Motor neuron (in vitro differentiated cells): ENCODE measurements at places on chromosomes 4 and X. TPM values are rescaled to one million over a fixed set of nuclear protein-coding genes. Genes with fewer than 3 reads are reported as not detected.

Gene ALPK1
- total RNA-seq = 3.6 and 3.9 TPM in 2 replicates

Gene AMOT
- total RNA-seq = 0.85 and 2.2 TPM in 2 replicates

GRCh38 chr4:112176596-112176995, 31.3 kb downstream of the FAM241A start:
- no peak for ATAC-seq

DNA sequence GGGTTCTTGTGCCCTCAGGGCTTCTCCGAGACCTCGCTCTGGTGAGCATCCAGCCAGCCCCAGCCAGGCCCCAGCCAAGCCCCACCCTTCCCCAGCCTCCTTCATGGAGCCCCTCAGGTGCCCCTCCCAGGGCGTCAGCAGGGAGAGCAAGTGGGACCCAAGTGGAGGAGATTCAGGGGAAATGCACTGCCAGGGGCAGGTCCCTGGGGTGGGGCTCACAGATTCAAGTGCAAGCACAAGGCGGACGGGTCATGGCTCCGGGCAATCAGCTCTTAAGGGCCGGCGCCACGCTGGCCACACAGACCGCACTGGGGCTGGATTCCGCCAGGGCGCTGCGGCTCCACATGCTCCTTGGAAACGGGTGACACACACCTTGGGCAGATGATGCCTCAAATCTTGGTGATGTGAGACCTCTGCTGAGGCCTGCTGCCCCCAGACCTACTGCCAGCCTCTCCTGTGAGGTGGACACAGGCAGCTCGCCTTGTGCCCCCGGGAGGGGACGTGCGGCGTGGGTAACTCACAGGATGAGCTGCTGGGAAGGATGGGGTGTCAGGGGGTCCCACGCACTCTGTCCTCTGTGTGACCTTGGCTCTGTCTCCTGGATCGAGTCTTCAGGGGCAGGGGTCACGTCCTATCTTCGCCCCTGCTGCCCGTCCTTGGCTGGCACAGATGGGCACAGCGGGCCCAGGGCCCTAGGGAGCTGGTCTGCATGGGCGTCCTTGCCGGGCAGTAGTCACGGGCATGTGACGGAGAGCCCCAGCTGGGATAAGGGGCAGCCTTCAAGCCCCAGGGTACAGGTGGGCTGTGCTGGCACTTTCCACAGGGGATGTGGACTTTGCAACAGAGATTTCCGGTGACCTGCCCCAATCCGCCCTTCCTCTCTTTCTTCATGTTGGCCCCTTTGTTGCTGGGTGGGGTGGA, 17.1 kb downstream of the NAT8L start:
- ATAC-seq = no peak

GRCh38 chr4:175614890-175615289, 197.2 kb downstream of the GPM6A start:
- ATAC-seq = no peak
